Foreskin keratinocyte (primary cell): ENCODE measurements at places on chromosomes 13 and 19.

- no peak for DNase-seq
Measured at GRCh38 chr13:60922576-60923231, 492.9 kb downstream of the PCDH20 start.

DNA sequence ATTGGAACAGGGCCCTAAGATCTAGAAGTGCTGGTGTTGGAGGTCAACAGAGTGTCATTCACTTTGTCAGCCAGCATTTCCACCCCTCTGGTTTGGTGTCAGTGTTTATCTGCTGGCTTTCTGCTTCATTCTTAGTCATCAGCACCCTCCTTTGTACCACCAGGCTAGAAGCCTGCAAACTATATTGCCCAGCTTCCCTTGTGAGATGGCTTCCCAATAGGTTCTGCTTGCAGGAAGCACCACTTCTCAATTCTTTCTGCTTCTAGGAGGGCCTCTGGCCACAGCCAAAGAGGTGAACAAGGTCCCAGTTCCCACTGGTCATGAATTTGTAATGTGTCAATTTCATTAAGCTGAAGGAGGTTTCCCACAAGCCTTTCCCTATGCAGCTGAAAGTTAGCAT, 36.4 kb upstream of the CALM3 start:
- DNase-seq = no peak

GRCh38 chr13:49571299-49572240, 13.8 kb downstream of the RCBTB1 start:
- no peak for DNase-seq

- no peak for DNase-seq
Measured at GRCh38 chr19:1407528-1408299, at the start of gene DAZAP1. Gene DAZAP1 (plus strand): TSS chr19:1407586. CDS start chr19:1407774, 188 bp downstream.

- no peak for DNase-seq
Measured at GRCh38 chr13:59474696-59475095, 689.0 kb downstream of the DIAPH3 start.

GRCh38 chr19:12465211-12465610, 19.4 kb downstream of the ZNF709 start:
- DNase-seq = no peak

- no peak for DNase-seq
Measured at GRCh38 chr13:50995854-50996253, 86.3 kb downstream of the RNASEH2B start.

GRCh38 chr19:18452386-18452785, 14.5 kb upstream of the ISYNA1 start:
- DNase-seq = no peak

GRCh38 chr19:2616741-2617392, 85.6 kb downstream of the GNG7 start:
- no peak for DNase-seq

DNA sequence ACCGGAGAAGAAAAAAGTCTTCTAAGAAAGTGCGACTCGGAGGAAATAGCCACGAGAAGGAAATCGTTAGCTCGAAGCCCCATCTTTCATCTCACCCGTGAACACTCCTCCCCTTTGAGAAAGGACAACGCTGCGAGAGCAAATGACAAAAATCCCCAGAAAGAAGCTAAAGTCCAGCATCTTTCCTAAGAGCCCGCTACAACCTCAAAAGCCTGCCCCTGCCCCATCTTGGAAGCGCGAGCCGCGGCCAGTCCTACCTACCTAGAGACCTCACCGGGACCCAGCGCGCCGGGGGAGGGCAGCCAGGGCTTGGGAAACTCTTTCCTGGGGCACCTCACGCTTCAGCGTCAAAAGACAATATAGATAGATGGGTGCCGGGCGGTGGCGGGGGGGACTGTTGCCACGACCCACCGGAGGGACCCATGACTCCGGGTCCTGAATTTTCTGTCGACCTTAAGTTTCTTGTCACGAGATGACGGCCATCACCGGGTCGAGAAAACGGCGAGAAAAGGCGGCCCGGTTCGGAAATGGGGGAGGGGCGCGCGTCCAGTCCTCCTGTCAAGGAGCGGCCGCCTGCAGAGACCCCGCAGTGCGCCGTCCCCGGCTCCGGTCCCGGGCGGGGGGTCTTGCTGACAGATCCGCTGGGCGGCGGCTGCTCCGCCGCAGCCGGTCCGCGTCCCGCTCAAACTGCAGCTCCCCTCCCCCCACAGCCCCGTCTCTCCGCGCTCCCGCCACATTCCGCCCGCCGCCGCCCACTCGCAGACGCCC, 65.9 kb downstream of the KCNRG start:
- peak; percentile 58 for DNase-seq

GRCh38 chr19:791567-792305, 5.5 kb upstream of the PTBP1 start:
- DNase-seq = no peak
